ENCODE measurements at places on chromosomes 16 and 17. TPM values are rescaled to one million over a fixed set of nuclear protein-coding genes. Genes with fewer than 3 reads are reported as not detected.

Gene CALB2
- total RNA-seq: 3.3 TPM

Gene ABCA8
- 71.5 TPM for total RNA-seq

Gene ZNF747
- total RNA-seq: 11.4 TPM

Gene DNASE1L2
- total RNA-seq: 0.36 TPM

Gene ACAP1
- 1.1 TPM for total RNA-seq

Gene MLST8
- 37.1 TPM for total RNA-seq

Gene CCL15
- total RNA-seq: not detected

Gene CSH2
- not detected for total RNA-seq

Gene KRTAP4-9
- not detected for total RNA-seq

Gene DNAH17
- total RNA-seq: 0.68 TPM

Gene ATAD5
- total RNA-seq: 1.7 TPM

Gene SLFN14
- not detected for total RNA-seq

Gene MED13
- total RNA-seq: 46.0 TPM

Gene ASGR1
- 0.36 TPM for total RNA-seq

Gene ANKRD40CL
- not detected for total RNA-seq

Gene MMP2
- 168 TPM for total RNA-seq

Gene TBC1D26
- not detected for total RNA-seq

Gene ORC6
- total RNA-seq: 0.33 TPM

Gene C1QTNF8
- not detected for total RNA-seq

Gene TMEM238L
- not detected for total RNA-seq

Gene CD300H
- not detected for total RNA-seq

Gene OTOP3
- not detected for total RNA-seq

Gene UBALD2
- 7.1 TPM for total RNA-seq

Gene LITAFD
- total RNA-seq: not detected

Gene PPL
- 42.9 TPM for total RNA-seq

Gene MMP28
- 60.8 TPM for total RNA-seq

Gene KLHDC4
- total RNA-seq: 25.5 TPM

Gene FBXO39
- total RNA-seq: not detected

Gene SDR42E1
- 2.2 TPM for total RNA-seq

Gene KRTAP9-8
- total RNA-seq: not detected

Gene DHRS7B
- 31.9 TPM for total RNA-seq

Gene MARVELD3
- total RNA-seq: not detected

Gene USP43
- not detected for total RNA-seq

Gene MLYCD
- total RNA-seq: 11.5 TPM

Gene HSF5
- not detected for total RNA-seq

Gene GOSR1
- total RNA-seq: 28.2 TPM

Gene BOLA2
- 9.4 TPM for total RNA-seq

Gene FOXJ1
- total RNA-seq: not detected

Gene CCL7
- not detected for total RNA-seq

Gene TBC1D3K
- total RNA-seq: not detected

Gene NOD2
- 2.9 TPM for total RNA-seq

Gene AGRP
- not detected for total RNA-seq

Gene HOXB9
- not detected for total RNA-seq

Gene CA10
- total RNA-seq: 0.81 TPM

Gene E4F1
- 24.6 TPM for total RNA-seq

Gene WSCD1
- total RNA-seq: 7.5 TPM

Gene LPCAT2
- 6.6 TPM for total RNA-seq

Gene HEATR9
- not detected for total RNA-seq
